Fibroblast of upper back skin (primary cell): ENCODE measurements at places on chromosomes 3 and 15.
A peak's percentile ranks its signal among the peaks of the same experiment; 100 is the strongest.

DNA sequence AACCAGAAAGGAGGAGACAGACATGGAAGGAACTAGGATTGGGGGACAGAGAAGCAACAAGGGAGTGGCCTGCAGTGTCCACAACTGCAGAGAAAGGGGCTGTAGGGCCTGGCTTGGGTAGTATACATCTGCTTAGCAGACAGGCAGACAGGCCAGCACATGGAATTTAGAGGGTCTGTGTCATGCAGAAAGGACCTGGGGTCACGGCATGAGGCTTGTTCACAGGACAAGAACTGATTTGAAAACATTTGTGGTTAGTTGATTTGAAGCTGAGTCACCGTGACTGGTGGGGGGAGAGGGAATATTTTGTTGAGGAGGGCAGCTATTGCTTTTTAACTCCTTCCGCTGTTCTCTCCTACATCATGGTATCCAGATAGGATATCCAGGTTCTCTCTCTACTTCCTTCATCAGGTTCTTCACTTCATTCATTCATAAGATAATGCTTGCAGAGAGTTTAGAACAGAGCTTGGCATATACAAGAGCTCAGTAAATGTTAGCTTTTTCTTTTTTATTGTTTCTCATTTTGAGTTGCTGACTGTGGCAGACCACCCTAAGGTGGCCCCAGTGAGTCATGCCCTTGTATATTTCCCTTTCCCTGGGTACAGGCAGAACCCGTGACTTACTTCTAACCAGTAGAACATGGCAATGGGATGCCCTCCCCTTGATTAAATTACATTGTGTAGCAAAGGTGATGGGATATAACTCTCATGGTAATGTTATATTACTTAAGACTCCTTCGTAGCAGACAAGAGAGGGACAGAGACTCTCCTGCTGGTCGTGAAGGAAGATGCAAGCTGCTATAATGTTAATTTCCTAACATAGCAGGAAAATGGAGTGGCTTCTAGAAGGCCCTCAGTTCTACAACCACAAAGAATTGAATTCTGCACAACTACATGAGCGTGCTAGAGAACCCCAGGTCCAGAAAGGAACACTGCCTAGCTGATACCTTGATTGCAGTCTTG is 95.0 kb upstream of the NMNAT3 start:
- DNase-seq: peak; percentile 90

GRCh38 chr3:20225769-20226168 is 39.8 kb upstream of the SGO1 start:
- DNase-seq: peak; percentile 60

- no peak for DNase-seq
Observed at GRCh38 chr3:142077155-142077858, 72.0 kb downstream of the TFDP2 start.

- no peak for DNase-seq
Observed at GRCh38 chr3:48299746-48300712, 33.4 kb downstream of the SPINK8 start.

- no peak for DNase-seq
Observed at GRCh38 chr3:29189328-29189727, 91.5 kb upstream of the RBMS3 start.

GRCh38 chr15:50798684-50799083 is 33.2 kb upstream of the SPPL2A start:
- DNase-seq: no peak

DNA sequence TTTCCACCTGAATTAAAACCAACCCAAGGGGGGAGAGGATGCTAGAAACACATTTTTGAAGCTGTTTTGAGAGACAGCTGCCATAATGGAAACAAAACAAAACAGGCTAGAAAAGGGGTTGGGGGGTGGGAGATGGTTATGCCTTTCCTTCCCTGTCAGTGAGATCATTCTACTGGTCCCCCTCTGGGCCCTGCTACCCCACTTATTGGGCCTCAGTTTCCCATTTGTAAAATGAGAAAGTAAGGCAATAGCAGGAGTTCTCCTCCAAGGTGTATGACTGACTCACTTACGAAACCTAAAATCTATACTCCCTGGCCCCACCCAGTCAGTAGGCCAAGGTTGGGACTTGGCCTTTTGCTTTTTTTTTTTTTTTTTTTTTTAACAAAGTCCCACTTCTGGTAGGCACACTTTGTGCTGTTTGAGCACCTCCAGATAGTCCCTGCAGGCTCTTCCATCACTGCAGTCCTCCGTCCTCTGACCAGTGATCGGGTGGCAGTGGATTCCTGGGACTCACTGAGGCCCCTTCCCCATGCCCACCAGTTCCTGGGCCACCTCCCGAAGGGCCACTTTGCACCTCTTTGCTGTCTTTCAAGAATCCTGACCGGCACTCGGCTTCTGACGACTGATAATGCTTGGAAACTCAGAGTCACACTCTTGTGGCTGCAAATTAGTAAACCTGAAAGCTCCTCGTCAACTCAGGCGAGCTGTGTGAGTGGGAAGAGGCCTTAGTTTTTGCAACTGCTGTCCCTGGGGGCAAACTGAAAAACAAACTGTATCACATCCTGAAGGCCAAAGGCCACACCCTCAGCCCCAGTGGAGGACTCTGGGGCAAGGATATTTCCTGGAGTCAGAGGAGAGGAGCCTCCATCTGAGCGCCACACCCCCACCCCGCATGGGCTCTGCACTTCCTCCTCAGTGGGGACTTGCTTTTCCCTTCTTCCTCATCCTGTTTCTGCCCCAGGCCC is 6.7 kb upstream of the PSTPIP1 start:
- DNase-seq: no peak

DNA sequence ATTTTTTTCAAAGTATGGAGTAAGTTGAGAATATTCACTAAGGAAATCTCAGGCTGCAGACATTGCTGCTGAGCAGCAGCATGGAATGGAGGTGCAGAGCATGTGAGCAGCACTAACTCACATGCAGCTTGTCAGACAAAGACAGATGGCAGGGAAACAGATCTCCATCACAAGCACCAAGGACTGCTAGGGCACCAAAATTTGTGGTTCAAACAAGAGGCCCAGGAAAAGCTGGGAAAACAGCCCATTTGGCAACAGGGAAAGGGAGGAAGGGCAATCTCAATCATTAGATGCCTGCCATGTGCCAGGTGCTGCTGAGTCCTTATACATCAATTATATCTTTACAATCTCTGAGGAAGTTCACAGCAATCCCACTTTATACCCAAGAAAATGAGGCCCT is 47.2 kb upstream of the EIF1B start:
- DNase-seq: no peak

DNA sequence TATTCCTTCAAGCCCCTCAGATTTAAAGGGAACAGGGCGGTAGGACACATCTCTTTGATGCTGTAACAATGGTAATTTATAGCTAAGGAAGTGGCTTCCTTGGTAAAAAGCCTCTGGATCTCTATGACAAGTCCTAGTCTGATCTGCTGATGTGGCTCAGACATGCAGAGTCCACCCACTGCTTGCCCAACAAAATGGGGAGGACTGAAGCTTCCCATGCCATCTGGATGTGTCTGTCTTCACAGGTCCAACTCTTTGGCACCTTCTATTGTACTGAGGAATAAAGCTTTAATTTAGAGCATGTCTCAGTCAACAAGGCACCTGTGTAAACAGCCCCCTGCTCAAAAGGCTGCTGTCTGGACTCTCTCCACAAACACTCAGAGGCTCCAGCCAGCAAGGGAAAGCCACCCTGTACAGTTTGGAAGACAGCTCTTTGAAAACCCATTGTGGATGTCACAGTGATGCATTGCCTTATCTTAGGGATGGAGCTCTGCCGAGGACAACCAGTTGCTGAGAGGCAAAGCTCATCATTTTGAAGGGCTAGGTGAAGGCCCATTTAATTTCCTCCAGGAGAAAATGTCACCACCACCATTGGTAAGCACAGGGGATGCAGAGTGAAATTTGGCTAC is 348.6 kb upstream of the GRM7 start:
- no peak for DNase-seq

DNA sequence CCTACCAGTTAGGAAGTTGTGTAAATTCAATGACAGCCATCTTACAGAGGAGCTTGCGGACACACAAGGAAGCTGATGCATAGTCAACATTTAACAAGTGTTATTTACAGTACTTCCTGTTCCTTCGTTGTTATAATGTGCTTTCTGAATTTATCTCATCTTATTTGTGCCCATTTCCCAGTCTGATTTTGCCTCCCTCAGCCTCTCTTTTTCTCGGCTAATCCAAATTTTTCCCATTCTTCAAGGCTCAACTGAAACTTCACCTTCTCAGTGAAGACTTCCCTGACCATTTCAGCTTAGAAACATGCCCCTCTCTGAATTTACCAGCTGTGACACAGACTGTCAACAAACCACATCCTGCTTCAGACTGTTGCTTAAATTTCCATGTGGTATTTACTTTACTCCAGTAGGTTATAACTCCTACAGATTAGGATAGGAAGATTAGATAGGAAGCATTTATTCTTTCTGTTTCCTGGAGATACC is 55.7 kb upstream of the CP start:
- DNase-seq: peak; percentile 76

GRCh38 chr15:67201136-67201535 is 53.3 kb downstream of the AAGAB start:
- no peak for DNase-seq
